ENCODE measurements at places on chromosomes 2 and 18.

DNA sequence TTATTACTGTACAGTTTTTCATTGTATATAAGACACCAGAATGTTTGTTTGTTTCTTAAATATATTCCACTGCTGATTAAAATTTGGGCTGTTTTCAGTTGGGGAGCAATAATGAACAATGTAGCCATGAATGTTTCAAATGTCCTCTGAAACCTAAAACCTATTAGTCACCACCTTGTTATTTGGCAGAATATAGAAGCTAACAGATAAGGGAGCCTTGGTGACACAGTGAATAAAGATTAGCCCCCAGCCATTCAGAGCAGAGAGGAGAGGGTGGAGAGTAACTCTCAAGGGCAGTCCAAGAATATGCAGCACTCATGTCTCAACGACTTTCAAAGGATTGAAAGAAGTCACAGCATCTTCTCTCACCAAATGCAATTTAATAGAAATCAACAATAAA lies 43.1 kb upstream of the ATP8B1 start:
- peak; percentile 24 for DNase-seq

DNA sequence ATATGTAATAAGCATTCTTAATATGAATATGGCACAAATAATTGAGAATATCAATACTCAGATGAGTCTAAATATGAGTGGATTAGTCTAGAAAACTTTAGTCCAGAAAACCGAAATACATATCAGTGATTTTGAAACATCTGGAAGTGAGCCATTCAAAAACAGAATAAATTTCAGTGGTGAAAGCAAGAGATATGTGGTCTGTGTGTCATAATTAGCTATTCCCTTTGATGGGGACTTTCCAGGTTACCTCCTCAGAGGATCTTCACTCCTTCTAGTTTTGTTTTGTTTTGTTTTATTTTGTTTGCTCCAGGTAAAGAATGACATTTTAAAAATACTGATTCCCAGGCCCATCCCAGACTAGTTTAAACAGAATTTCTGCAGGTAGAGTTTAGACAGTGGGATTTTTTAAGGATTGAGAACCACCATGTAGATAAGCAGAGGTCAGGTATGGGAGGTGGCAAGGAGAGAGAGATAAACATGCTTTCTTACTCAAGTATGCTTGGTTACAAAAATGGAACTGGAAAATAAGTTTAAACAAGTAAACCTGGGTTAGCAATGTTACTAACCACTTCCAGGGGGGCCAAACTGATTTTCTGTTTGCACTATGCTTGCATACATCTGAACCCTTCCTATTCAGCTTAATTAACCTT lies 70.7 kb downstream of the NABP1 start:
- no peak for DNase-seq

DNA sequence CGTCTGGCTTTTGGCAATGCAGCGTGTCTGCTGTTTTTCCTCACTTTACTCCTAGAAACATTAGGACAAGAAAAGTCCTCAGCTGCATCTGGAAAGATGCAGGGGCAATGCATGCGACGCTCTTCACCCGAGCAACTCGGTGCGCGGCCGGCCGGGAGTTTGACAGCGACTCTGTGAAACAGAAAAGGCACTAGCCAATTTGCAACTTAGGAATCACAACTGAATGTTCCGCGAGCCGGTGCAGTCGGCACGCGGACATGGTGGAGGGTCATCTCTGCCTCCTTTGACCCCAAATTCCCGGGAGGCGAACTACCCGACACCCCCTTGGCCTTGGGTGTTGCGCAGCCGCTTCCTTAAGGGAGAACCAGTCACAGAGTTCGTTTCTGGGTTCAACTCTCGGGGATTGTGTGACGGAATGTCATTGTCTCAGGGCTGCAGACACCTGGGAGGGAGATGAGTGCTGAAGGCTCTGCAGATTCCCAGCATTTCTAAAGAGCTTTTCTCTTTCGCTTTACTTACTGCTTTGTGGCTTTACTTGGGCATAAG lies 9.8 kb downstream of the NR4A2 start:
- no peak for DNase-seq

DNA sequence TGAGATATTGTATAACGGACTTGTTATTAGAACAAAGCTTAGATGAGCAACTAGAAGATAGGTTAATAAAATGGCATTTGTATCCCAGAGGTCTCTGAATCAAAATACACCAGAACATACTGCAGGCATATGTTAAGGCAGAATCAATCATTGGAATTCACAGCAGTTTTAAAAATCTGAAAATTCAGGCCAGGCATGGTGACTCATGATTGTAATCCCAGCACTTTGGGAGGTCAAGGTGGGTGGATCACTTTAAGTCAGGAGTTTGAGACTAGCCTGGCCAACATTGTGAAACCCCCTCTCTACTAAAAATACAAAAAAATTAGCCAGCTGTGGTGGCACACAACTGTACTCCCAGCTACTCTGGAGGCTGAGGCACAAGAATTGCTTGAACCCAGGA lies 405.2 kb downstream of the ZEB2 start:
- no peak for DNase-seq

DNA sequence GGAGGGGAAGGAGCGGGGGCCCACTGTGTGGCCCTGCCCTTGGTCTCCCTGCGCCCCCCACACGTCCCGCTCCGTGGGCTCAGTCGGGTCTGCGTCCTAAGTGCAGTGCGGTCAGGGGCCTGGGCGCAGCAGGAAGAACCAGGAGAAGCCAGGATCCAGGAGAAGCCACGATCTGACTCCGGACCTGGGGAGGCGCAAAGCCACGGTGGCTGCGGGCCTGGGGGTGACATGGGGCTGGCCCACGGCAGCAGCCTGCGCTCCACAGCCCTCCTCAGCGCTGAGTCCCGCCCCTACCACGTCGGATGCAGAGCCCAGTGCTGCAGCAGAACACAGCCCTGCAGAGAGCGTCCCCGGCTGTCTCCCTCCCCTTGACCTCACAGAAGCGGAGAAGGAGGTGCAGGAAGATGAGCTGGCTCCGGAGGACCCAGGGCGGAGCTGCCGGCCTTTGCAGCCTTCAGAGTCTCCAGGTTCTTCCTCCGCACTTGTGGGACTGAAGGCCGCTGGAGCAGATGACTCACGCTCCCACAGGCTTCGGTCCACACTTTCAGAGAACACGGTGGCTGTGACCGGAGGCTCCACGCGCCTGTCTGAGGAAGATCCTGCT lies 589.2 kb upstream of the SALL3 start:
- no peak for DNase-seq

DNA sequence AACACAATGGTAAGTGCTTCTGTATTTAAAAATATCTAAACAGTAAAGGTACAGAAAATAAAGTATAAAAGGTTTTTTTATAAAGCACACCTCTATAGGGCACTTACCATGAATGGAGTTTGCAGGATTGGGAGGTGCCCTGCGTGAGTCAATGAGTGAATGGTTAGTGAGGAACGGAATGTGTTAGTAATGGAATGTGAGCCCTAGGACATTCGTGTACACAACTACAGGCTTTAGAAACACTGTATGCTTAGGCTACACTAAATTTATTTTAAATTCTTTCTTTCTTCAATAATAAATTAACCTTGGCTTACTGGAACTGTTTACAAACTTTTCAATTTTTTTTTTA lies 337.9 kb upstream of the SLC39A10 start:
- peak; percentile 58 for DNase-seq

- DNase-seq, result no peak
These were observed 5.1 kb downstream of the SLC39A10 start for GRCh38 chr2:195662138-195662537.

DNA sequence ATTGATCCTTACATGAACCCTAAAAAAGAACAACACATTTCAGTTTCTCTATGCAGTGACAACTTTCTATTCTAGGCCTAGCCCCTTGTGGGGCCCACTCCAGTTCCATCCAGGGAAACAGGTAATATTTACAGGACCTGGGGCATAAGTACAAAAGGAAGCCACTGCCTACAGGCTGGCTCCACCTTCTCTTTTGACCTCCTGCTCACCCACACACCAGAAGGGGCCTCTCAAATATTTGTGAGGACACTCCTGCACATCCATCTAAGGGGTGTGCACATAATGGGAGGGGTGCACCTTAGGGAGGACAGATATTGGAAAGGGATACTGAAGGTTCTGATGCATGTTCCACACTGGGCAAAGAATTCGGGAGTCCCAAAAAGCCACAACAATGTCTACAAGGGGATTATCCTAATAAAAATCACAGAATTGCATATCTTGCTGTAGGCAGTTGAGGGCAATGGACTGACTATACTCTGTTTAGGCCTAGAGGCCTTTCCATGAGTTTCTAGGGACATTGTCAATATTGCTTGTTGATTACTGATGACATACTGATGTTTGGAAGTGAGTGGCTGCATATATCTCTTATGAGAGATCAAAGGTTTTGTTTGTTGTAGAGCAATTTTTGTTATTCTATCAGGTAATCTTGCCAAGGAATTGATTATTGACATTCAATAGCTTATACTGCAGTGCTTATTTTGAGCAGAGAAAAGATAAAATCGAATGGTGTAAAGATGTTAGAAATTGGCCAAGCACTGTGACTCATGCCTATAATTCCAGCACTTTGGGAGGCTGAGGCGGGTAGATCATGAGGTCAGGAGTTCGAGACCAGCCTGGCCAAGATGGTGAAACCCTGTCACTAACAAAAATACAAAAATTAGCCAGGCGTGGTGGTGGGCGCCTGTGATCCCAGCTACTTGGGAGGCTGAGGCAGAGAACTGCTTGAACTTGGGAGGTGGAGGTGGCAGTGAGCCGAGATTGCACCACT lies 23.8 kb upstream of the HNRNPA3 start:
- DNase-seq, result no peak

GRCh38 chr18:43863180-43863579 lies 585.9 kb upstream of the SYT4 start:
- no peak for DNase-seq

DNA sequence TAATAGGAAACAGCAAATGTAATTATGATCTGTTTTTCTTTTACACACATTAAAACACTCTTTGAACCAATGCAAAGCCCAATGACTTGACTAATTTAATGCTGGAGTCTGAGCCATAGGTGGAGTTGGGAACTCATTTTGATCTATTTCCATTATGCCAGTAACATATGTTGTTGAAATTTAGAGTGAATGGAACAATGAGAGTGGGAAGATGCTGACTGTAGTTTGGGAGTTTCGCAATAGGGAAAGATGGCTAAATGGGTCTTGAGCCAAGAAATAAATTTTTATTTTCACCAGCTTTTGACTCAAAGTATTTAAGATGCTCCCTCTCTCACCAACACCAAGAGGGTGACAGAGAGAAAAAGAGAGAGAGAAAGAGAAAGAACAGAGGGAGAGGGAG lies 246.7 kb downstream of the DLGAP1 start:
- no peak for DNase-seq

- no peak for DNase-seq
These were observed 95.7 kb downstream of the CMPK2 start for GRCh38 chr2:6770006-6770405.

DNA sequence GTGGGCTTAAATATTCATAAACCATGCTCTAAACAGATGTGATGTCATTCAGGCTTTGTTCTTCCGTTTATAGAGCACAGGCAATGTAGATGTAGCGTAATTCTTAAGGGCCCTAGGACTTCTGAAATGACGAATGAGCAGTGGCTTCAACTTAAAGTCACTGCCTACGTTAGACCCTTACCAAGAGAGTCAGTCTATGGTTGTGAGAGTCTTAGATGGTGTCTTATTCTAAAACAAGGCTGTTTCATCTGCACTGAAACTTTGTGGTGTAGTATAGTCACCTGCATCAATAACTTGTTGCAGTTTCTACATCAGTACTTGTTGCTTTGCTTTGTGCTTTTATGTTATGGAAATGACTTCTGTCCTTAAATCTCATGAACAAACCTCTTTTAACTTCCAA lies 56.0 kb downstream of the PIK3C3 start:
- DNase-seq, result no peak

- no peak for DNase-seq
These were observed 50.2 kb upstream of the SIGLEC15 start for GRCh38 chr18:45775241-45775676.

DNA sequence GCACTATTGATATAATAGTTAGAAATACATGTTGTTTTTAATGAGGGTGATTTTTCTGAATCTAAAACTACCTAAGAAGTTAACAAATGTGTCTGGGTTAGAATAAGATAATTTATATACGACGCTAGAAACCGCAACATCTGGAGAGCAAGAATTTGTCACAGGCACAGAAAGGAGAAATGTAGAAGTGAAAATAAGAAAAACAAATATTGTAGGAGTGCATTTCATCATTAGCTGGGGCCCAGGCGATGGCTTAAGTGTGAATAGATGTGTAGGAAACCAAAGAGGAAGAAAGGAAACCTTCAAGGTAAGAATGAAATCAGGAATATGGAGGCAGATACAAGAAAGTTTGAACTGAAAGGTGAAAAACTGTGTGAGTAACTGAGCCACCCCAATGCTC lies 90.3 kb downstream of the LRP2 start:
- DNase-seq, result no peak

DNA sequence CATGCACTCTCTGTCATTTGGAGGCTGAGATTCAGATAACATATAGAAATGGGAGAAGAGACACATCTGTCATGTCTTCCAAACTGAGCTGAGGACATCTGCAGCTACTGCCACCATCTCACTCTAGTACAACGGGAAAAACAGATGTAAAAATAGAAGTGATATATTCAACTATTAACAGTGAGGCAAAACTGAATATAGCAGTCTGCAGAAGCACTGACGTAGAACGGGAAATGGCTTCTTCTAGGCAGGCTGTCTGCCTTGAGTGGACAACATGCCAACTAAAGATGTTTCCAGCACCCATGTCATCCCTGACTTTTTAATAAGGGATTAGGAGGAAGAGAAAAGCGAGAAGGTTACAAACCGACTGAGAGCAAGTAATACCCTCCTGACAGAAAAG lies 51.6 kb downstream of the MRPL33 start:
- no peak for DNase-seq

GRCh38 chr18:8901019-8901418 lies 195.7 kb downstream of the MTCL1 start:
- DNase-seq, result no peak

DNA sequence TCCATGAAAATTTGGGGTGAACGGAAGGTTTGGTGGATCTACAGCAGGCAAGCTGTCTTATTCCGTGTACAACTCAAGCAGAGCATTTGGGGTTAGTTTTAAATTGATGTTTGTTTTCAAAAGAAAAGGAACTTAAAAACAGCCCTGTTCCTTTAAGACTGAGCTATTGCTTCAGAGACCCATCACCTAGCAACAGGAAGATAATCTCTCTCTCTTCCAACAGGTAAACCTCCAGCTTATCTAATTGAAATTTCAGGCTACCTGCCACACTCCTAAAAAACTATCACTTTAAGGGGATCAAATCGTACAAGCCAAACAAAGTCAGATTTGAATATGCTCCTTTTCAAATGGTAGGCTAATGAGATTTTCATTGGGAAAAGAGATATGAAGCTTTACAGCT lies 101.8 kb downstream of the RNF152 start:
- no peak for DNase-seq

- no peak for DNase-seq
These were observed 397.6 kb upstream of the LRATD1 start for GRCh38 chr2:14234911-14235310.

GRCh38 chr2:120354467-120354866 lies 8.5 kb downstream of the INHBB start:
- DNase-seq, result no peak

GRCh38 chr18:9337873-9338272 lies 3.3 kb downstream of the TWSG1 start:
- no peak for DNase-seq

GRCh38 chr2:216408426-216409290 lies 3.6 kb upstream of the SMARCAL1 start:
- no peak for DNase-seq

Data from RWPE1 (cell line).